ENCODE measurements at places on chromosomes 11 and 22.
A peak's percentile ranks its signal among the peaks of the same experiment; 100 is the strongest.

GRCh38 chr22:40300884-40301672 is 45.2 kb upstream of the ADSL start:
- no peak for DNase-seq

- no peak for DNase-seq
Observed at GRCh38 chr11:122833846-122834464, 4.3 kb upstream of the CRTAM start.

DNA sequence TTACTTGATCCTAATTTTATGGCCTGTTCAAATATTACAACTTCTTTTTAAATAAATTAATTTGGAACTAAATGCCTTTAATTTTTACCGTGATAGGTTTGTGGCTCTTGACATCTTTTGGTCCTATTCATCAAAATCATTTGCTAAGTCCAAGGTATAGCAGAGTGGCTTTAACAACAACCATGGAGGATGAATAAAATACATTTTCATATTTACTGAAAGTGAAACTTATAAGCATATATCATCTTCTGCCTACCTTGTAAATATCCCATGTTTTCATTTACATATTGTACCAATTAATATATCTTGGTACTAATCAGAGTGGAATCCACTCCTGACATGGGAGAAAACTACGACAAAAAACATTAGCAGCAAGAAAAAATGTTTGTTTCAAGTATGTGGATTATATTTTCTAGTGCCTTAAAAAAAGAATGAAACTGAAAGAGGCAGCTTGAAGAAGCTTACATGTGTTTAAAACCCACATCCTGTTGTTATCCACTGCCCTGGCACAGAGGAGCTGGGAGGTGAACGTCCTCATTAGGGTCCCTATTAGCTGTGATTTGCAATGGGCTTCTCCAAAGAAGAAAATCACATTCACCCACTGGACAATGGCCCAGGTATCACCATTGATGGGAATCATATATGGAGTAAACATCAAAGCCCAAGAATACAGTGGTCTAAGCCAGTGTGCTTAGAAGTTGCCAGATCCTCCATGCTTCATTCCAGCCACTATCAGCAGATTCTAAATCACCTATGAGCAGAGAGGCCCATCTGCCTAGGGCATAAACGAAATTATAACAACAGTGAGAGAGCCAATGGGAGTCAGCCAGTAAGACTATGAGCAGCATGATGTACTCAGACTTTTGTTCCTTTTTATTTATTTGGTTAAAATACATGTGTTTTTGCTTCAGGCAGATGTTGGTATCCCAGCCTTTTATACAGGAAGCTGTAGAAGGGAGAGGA is 84.7 kb downstream of the MAML2 start:
- no peak for DNase-seq

DNA sequence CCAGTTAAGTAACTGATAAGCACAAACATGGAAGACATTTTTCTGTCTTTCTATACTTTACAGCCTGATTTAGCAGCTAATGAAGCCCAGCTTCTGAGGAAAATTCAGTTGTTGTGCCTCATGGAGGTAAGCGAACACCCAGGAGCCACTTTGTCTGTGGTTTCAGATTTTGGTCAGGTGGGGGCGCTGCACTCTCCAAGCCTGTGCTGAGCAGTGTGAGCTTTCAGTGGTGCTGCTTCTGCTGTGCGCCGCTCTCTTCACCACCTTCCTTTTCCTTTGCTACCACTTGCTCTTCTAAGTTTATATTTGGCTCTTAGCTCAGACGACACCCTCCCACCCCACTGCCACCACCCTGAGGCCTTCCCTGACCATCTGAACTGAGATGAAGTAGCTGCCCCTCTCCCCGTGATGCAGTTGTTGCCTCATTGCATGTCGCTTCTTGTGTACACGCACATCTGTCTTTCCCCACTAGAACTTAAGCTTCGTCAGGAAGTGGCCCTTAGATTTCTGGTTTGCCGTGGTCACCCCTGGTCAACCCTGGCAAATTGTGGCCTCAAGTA is 14.0 kb downstream of the PSMD13 start:
- DNase-seq = peak; percentile 66

GRCh38 chr11:88478136-88478815 is 140.7 kb upstream of the CTSC start:
- DNase-seq = no peak

GRCh38 chr11:86103808-86104207 is 34.9 kb upstream of the PICALM start:
- no peak for DNase-seq

DNA sequence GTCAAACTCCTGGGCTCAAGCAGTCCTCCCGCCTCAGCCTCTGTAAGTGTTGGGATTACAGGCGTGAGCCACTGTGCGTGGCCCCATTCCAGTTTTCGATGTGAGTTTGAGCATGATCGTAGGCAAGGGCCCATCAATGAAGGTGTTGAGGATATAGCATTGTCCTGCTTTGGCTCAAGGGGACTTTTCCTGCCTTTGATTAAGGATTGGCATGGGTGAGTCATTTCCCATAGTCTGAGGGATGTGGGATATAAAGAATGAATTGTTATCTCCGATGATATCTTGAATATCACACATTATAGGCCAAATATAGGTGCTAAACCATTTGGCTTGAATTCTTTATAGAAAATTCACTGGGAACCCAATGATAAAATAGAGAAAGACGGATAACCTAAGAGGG is 30.4 kb downstream of the STIM1 start:
- no peak for DNase-seq

GRCh38 chr11:121716060-121716459 is 263.3 kb upstream of the SORL1-AS1 start:
- DNase-seq = no peak

- DNase-seq = no peak
Observed at GRCh38 chr22:49531368-49531791, 296.3 kb downstream of the BRD1 start.

DNA sequence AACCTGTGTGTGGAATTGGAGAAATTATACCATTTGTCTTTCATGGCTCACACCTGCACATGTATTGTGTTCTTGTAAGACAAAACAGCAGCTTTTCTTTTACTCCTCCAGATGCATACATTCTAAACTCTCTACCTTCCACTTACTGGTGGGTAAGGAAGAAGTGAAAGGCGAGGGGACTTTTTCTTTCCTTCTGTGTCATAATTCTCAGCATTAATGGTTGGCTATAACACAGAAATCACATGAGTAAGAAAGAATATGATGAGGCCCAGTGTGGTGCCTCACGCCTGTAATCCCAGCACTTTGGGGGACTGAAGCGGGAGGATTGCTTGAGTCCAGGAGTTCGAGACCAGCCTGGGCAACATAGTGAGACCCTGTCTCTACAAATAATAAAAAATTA is 57.8 kb upstream of the SHANK2 start:
- no peak for DNase-seq

GRCh38 chr11:64924910-64925284 is 408 bp downstream of the PPP2R5B start:
- no peak for DNase-seq

DNA sequence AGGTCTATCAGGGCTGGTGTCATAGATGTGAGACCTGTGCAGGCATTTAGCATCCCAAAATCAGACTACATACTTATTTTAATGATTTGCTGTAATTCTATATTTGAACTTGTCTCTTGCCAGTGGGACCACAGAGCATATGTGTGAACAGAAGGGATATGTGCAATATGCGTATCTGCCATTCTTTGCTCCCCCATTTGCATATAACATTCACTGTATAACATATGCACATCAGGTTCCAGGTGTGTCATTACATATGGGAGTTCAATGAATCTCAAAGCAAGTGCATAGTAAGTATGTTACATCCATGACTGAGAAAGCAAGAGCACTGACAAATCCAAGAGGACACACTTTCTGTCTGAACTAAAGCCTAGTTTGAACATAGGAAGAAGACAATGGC is 1115.1 kb upstream of the CNTN5 start:
- DNase-seq = no peak

- peak; percentile 27 for DNase-seq
Observed at GRCh38 chr11:62171261-62171723, 18.7 kb upstream of the SCGB1D1 start.

- DNase-seq = no peak
Observed at GRCh38 chr22:30773919-30774318, 79.2 kb downstream of the OSBP2 start.

GRCh38 chr22:18083406-18083805 is 5.6 kb downstream of the PEX26 start:
- no peak for DNase-seq

GRCh38 chr11:66363187-66363601 is 8.4 kb downstream of the SLC29A2 start:
- DNase-seq = no peak

- DNase-seq = no peak
Observed at GRCh38 chr22:28833276-28833923, 33.0 kb upstream of the XBP1 start.

- DNase-seq = no peak
Observed at GRCh38 chr22:45036154-45036553, 26.3 kb upstream of the PHF21B start.

GRCh38 chr11:114218508-114218907 is 77.7 kb upstream of the NNMT start:
- DNase-seq = no peak

- DNase-seq = no peak
Observed at GRCh38 chr11:66936311-66936711, 21.9 kb downstream of the PC start.

DNA sequence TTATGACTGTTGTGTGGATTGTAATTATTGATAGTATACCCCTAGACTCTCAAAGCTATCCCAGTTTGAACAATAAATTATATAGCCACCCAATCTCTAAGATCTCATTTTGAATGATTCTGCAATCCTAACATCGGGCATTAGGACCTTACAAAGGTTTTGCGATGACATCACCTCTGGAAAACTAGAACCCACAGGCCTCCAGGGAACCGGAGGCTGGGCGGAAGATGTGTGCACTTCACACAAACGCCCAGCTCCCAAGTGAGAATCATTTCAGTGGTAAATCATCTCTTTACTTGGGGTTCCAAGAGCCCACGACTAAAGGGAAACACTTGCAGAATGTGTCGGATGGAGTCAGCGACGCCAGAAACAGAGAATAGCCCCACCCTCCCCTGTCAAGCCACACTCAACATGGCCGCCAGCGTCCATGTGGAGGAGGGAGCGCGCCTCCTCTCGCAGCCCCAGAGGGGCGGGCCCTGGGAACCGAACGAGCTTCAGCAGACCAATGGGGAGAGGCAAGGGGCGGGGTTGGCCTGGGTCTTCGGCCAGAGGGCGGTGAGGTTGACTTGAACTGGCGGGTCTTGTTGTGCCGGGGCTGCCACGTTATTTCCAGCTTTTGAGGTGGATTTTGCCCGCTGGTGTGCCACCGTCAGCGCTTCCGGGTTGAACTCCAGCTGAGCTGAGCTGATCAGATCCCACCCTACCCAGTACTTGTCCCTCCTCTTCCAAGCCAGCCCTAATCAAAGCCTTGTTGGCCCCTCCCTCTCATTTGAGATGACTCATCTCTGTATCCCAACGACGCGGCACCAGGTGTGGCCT is 8.4 kb upstream of the MRPL48 start:
- DNase-seq = peak; percentile 94

DNA sequence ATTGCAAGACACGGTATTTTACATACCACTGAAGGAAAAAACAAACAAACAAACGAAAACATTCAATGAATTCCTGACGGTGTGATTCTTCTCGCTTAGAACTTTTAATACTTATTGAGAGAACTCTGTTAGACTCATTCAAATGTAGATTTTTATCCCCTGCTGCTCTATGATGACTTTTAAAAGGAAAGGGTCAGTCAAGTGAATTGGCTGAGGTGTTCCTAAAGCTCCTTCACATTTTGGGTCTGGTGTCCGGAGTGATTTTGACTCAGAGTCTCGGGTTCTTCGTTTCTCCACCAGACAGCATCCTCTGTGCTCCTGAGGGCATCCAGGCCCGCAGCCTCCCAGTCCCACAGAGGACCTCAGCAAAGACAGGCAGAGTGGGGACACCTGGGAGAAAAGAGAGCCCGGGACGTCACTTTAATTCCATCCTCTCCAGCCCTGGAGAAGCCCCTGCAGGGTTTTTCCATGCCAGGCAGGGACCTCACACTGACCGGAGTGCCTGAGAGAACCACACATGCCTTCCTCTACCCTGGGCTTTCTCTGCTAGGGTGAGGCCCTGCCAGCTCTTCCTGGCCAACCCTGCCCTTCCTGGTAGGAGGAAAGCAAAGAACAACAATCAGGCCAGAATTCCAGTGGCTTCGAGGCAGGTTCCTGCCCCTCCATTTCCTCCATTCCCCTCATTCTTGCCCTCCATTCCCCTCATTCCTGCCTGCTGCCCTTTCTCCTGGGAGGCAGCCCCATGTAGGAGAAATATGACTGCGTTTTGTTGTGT is 1.4 kb upstream of the CSF2RB start:
- DNase-seq = no peak

DNA sequence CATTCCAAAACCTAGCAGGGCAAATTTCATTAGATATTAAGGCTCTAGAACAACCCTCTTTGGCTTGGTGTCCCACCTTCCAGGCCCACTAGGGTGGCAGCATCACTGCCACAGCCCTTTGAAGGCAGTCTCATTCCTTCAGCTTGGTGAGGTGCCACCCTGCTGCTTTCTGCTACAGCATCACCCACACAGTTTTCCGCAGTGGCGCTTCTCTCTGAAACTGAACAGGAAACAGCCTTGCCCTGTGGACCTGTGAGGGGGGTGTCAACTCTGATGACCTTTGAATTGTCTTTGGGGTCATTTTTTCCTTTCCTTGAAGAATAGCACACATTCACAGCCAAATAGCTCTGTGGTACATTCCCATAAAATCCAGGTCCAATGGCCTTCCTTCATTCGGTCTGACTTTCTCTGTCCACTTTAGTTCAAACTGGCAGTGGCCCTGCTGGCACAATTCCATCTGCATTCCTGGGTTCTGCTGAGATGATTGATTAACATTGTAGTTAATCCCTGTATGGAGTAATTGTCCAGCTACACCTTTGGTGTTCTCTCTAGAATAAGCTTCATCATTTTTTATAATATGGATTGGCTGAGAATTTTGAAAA is 251.9 kb upstream of the FAT3 start:
- DNase-seq = no peak

GRCh38 chr11:126525702-126526101 is 170.2 kb downstream of the ST3GAL4 start:
- no peak for DNase-seq

- DNase-seq = no peak
Observed at GRCh38 chr11:3051196-3052108, 5.8 kb downstream of the CARS1 start.

- DNase-seq = no peak
Observed at GRCh38 chr11:27409742-27410141, 46.7 kb upstream of the CCDC34 start.

GRCh38 chr11:67211656-67212436 is 54.4 kb upstream of the GRK2 start:
- DNase-seq = no peak

DNA sequence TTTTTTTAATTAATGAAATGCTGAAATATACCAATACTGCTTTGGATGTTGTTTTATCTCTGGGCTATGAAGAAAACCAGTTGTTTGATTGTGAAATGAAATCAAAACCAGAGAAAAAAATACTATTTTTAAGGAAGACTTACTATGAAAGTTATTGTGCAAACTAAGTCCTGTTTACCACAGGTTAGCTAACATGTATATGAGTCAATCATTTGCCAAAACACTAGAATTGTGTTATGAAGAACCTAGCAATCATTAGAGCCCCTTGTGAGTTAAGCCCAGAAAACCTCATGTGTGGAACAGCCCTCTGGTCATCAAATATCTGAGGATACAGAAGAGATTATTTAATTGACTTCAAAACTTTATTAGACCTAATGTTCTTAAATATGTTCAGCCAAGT is 83.7 kb downstream of the FAT3 start:
- DNase-seq = no peak

- DNase-seq = no peak
Observed at GRCh38 chr11:2526808-2527381, 82.1 kb downstream of the KCNQ1 start.

GRCh38 chr11:70502677-70503467 is 104.5 kb downstream of the CTTN start:
- DNase-seq = no peak

All from stimulated activated CD8-positive, alpha-beta memory T cell treated with anti-CD3 and anti-CD28 coated beads, Interleukin-7, amount 100 ng/mL, for 1 hour (primary cell).